ENCODE measurements at places on chromosomes 11 and 22.

- no peak for DNase-seq
Measured at GRCh38 chr11:2144544-2145248, 5.5 kb upstream of the IGF2 start.

GRCh38 chr22:18136563-18137320 lies 13.2 kb upstream of the USP18 start:
- DNase-seq, result no peak

GRCh38 chr22:28146401-28147314 lies 227.6 kb upstream of the PITPNB start:
- DNase-seq, result no peak

- DNase-seq, result no peak
Measured at GRCh38 chr22:32222991-32223390, 18.1 kb upstream of the RFPL2 start.

GRCh38 chr11:44728491-44728910 lies 1.7 kb downstream of the TSPAN18 start:
- DNase-seq, result no peak

DNA sequence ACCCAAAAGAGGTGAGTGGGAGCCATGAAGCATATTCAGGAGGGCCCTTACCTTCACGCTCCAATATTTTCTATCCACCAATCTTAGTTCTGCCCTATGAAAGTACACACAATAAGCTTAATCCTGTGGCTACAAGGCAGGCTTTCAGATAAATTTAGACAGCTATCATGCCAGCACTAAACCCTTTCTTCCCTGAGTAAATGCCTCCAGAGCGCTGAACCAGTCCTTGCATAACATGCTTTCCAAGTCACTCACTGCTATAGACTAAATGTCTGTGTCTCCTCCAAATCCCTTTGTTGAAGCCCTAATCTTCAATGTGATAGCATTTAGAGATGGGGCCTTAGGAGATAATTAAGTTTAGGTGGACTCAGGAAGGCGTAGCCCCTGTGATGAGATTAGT lies 50.3 kb upstream of the FIBIN start:
- DNase-seq, result no peak

GRCh38 chr11:134559602-134559962 lies 147.5 kb upstream of the B3GAT1 start:
- no peak for DNase-seq

Measured in activated CD4-positive, alpha-beta T cell treated with anti-CD3 and anti-CD28 coated beads for 1 hour (primary cell).